ENCODE measurements at places on chromosomes 2 and 18. TPM values are rescaled to one million over a fixed set of nuclear protein-coding genes. Genes with fewer than 3 reads are reported as not detected.
A peak's percentile ranks its signal among the peaks of the same experiment; 100 is the strongest.

The APCDD1 gene
- 272 TPM for total RNA-seq

The POTEI gene
- 0.11 TPM for total RNA-seq

The MYL12B gene
- 151 TPM for total RNA-seq

The RASGRP3 gene
- total RNA-seq: 6.3 TPM

DNA sequence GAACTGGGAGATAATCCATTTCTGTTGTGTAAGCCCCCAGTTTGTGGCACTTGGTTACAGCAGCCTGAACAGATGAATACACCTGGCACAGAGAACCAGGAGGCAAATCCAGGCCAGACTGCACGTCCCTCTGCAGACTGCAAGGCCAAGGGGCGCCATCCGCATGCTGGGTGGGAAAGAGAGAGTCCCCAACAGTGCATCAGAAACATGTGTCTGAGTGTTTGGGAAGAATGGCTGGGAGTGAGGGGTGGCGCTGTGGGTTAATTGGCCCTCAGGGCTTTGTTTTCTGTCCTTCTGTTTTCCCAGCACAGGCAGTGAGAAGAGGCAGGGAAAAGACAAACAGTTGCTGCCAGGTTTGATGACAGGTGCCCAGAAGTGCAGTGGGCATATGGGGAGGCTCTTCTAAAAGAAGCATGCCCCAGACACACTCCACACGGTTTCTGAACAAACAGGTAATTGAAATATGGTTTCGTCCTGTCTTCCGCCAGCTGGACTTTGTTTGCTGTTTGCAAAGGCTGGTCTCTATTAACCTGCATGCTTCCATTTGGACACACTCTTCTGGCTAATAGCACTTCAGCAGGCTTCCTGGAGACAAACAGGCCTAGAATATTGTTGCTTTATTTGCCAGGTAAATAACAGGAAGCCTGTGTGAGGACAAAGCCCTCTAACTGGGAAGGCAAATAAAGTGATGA, 43.4 kb upstream of the SEC11C start:
- ATAC-seq: no peak

- peak; percentile 22 for ATAC-seq
Measured at GRCh38 chr18:37435150-37435867, 130.3 kb downstream of the CELF4 start.

GRCh38 chr2:216139884-216140283, 30.7 kb downstream of the XRCC5 start:
- ATAC-seq: no peak

DNA sequence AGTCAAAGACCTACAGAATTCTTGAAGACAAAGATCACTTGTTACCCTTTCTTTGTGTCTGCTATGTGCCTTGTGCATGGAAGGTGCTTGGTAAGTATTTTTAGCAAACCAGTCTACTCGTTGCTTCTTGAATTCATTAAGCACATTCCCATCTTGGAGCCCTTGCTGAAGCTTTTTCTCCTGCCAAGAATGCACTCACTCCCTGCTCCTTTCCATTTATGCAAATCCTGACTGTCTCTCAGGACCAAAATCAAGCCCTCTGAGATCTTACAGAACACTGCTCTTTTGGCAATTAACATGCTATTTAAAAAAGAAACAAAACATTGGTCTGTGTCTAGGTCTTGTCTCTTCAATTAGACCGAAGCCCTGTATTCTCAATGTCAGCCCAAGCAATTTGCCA, 75.8 kb downstream of the CLHC1 start:
- peak; percentile 54 for ATAC-seq
